B cell (primary cell): ENCODE measurements at places on chromosomes 5 and 9.
A peak's percentile ranks its signal among the peaks of the same experiment; 100 is the strongest.

DNA sequence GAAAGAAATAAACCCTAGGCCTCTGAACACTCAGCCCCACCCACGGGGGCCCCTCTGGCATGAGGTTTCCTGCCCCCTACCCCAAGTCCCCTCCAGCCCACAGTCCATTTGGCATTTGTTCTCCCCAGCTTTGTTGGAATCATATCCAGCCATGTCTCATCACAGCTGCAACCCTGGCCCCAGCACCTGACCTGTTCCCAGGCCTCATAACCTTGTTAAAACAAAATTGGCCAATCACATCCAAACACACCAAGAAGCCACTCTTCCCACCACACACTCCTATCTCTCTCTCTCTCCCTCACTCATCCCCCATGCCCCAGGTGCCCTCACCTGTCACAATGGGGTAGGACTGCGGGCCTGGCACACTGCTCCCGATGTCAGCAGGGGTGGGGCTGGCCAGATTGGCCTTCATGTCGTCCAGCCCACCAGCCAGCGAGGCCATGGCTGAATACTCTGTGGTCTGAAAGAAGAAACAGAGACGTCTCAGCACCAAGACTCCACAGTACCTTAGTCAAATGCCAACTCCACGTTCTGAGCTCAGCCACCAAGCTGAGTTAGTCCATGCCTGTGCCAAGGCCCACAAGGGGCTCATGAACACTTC is 110.9 kb downstream of the PAX5 start:
- H3K4me3 ChIP-seq, result no peak overlapping the region
- H3K4me1 ChIP-seq, result no peaks in the 10 kb centered on the region
- H3K36me3 ChIP-seq, result peaks cover 78% of the 10 kb centered on the region
- H3K27me3 ChIP-seq, result no peaks in the 10 kb centered on the region

DNA sequence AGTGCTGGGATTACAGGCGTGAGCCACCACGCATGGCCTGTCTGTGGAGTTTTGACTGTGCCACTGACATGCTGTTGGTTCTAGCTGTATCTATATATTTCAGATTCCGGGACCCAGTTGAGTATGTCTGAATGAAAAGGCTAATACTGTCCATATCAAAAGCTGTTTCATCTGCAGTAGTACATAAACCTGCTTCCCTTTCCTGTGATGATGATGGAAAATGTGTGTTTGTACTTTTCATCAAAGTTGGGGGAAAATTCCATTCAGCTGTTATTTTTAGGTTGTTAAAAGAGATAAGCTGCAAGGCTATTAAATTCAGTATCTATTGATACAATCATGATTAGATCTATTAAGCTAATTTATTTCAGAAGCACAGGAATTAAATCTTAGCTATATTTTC is 237.6 kb upstream of the ADAMTSL1 start:
- no peak overlapping the region for H3K4me3 ChIP-seq
- H3K27ac ChIP-seq, result no peak overlapping the region
- no peak for DNase-seq
- H3K4me1 ChIP-seq, result no peaks in the 10 kb centered on the region

GRCh38 chr5:171342362-171343111 is 33.5 kb downstream of the TLX3 start:
- H3K4me3 ChIP-seq, result no peak overlapping the region
- peaks cover 3% of the 10 kb centered on the region for H3K27me3 ChIP-seq
- peak; percentile 22 for DNase-seq

GRCh38 chr5:154218786-154219185 is 28.3 kb downstream of the GALNT10 start:
- no peak overlapping the region for H3K27ac ChIP-seq
- no peak overlapping the region for H3K4me3 ChIP-seq
- H3K27me3 ChIP-seq, result no peaks in the 10 kb centered on the region
- DNase-seq, result no peak
- H3K36me3 ChIP-seq, result peaks cover 13% of the 10 kb centered on the region

DNA sequence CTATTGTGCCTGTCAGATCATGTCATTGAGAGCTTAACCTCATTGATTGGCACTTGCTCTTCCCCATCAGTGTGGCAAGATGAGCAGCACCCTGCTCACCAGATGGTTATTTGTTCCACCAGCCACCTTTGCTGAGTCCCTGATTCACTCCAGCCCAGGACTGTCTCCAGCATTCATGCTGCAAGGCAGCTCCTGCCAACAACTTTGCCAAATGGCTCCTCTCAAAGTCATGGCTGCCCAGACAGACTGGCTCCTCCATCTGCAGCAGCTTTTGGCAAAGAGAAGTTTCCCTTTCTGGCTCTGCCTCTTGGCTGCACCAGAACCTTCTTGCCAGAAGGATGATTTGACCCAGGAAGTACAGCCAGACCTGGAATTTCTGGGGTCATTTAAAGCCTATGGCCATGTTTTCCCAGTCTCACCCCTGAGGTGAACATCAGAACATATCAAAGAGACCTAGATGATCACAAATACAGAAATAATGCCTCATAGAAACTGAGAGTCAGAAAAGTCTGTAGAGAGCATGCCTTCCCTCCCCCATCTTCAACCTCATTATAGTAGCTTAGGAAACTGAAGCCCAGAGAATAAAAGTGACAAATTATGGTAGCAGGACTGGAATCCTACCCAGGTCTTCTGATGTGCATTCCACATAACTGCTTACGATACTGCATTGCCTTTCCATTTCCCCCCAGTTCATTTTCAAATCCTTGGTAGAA is 10.4 kb downstream of the PPP2R2B start:
- H3K4me1 ChIP-seq, result no peaks in the 10 kb centered on the region
- H3K27ac ChIP-seq, result no peak overlapping the region
- no peak overlapping the region for H3K4me3 ChIP-seq
- no peaks in the 10 kb centered on the region for H3K27me3 ChIP-seq
- no peak for DNase-seq
- no peaks in the 10 kb centered on the region for H3K36me3 ChIP-seq

- no peak overlapping the region for H3K27ac ChIP-seq
- H3K4me1 ChIP-seq, result no peaks in the 10 kb centered on the region
- H3K36me3 ChIP-seq, result no peaks in the 10 kb centered on the region
- no peaks in the 10 kb centered on the region for H3K27me3 ChIP-seq
Measured at GRCh38 chr9:135519179-135519971, 1.9 kb upstream of the LCN1 start.

- no peak overlapping the region for H3K27ac ChIP-seq
- no peaks in the 10 kb centered on the region for H3K4me1 ChIP-seq
- no peaks in the 10 kb centered on the region for H3K36me3 ChIP-seq
- DNase-seq, result no peak
Measured at GRCh38 chr9:127502706-127503378, 51.5 kb downstream of the LRSAM1 start.

GRCh38 chr5:106796081-106796480 is 874.7 kb downstream of the EFNA5 start:
- H3K4me1 ChIP-seq, result no peaks in the 10 kb centered on the region
- no peaks in the 10 kb centered on the region for H3K27me3 ChIP-seq
- H3K4me3 ChIP-seq, result no peak overlapping the region
- no peaks in the 10 kb centered on the region for H3K36me3 ChIP-seq
- no peak overlapping the region for H3K27ac ChIP-seq

DNA sequence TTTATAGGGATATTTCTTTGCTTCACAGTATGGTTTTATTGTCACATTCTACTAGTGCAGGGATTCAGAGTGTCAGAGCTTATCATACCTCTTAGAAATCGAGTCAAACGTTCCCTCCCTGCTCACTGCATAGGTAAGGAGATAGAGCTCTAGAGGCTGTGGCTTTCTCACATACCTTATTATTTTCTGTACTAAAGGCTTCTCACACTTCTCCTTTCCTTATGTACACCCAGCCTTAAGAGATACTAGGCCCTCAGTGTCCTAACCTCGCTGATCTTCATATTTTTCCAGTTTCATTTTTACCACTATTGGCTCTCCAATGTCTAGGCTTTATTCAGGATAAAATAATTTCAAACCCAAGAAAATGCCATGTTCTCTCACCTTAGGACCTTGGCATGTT is 297.3 kb upstream of the RIOK2 start:
- H3K27ac ChIP-seq, result no peak overlapping the region
- H3K36me3 ChIP-seq, result no peaks in the 10 kb centered on the region
- H3K27me3 ChIP-seq, result no peaks in the 10 kb centered on the region
- DNase-seq, result no peak
- H3K4me3 ChIP-seq, result no peak overlapping the region

DNA sequence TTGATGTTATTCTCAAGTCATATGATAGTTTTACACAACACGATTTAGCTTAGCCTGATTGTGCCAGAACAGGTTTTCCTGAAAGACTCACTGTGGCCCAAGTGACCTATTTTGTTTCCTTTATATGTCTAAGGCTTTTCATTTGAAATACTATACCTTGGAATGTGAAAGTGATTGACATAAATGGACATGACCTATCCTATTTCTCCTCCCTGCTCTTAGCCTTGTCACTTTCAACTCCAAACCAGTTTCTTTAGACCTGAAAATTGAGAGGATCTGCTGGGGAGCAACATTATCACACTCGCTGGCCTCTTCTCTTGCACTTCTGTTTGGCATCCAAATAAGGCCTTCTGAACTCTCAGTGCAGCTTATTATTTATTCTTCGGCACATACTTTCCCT is 496.8 kb downstream of the MAT2B start:
- no peak for DNase-seq
- no peaks in the 10 kb centered on the region for H3K4me1 ChIP-seq
- no peak overlapping the region for H3K4me3 ChIP-seq
- H3K27ac ChIP-seq, result no peak overlapping the region
- no peaks in the 10 kb centered on the region for H3K36me3 ChIP-seq

DNA sequence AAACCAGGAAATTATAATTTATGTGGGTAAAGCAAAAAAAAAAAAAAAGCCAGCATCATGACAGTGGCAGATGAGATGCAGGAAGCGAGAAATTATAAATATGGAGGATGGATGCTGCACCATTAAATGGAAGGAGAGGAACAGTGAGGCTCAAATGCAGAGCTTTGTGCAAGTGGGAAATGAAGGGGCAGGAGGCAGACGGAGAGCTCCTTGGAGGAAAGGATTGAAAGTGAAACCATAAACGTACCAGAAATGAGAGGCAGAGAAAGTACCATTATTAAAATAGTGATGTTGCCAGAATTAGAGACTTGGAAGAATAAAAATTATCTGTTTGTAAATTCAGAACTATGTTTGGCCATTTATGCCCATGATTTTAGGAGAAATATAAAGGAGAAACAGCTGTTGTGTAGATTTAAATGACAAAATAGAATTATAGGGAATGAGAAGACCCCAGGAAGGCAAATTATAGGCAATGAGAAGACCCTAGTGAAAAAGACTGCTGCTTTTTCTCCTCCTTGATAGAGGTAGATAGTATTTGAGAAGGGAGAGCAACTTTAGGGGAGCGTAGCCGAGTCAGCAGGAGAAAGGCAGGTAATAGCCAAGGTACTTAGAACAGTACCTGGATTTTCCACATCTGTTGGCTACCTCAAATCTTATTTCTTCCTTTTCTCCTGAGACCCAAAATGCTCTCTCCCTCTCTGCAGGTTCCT is 341.0 kb upstream of the CD180 start:
- H3K27ac ChIP-seq, result no peak overlapping the region
- H3K27me3 ChIP-seq, result no peaks in the 10 kb centered on the region
- H3K4me3 ChIP-seq, result peak overlapping the region; percentile 34
- DNase-seq, result no peak
- peaks cover 10% of the 10 kb centered on the region for H3K4me1 ChIP-seq

- no peaks in the 10 kb centered on the region for H3K27me3 ChIP-seq
- H3K36me3 ChIP-seq, result peaks cover 3% of the 10 kb centered on the region
- no peak overlapping the region for H3K4me3 ChIP-seq
Measured at GRCh38 chr5:80411589-80412219, 3.8 kb downstream of the ZFYVE16 start.

GRCh38 chr9:126148994-126149393 is 177.6 kb upstream of the MVB12B start:
- H3K27me3 ChIP-seq, result no peaks in the 10 kb centered on the region

GRCh38 chr5:120207129-120207528 is 257.0 kb upstream of the PRR16 start:
- H3K36me3 ChIP-seq, result no peaks in the 10 kb centered on the region
- DNase-seq, result no peak
- H3K4me1 ChIP-seq, result no peaks in the 10 kb centered on the region
- no peaks in the 10 kb centered on the region for H3K27me3 ChIP-seq
- H3K27ac ChIP-seq, result no peak overlapping the region
- H3K4me3 ChIP-seq, result no peak overlapping the region

GRCh38 chr5:16914584-16914983 is 21.5 kb downstream of the MYO10 start:
- no peak overlapping the region for H3K27ac ChIP-seq
- no peaks in the 10 kb centered on the region for H3K27me3 ChIP-seq
- no peak overlapping the region for H3K4me3 ChIP-seq
- H3K4me1 ChIP-seq, result no peaks in the 10 kb centered on the region
- no peak for DNase-seq
- no peaks in the 10 kb centered on the region for H3K36me3 ChIP-seq

DNA sequence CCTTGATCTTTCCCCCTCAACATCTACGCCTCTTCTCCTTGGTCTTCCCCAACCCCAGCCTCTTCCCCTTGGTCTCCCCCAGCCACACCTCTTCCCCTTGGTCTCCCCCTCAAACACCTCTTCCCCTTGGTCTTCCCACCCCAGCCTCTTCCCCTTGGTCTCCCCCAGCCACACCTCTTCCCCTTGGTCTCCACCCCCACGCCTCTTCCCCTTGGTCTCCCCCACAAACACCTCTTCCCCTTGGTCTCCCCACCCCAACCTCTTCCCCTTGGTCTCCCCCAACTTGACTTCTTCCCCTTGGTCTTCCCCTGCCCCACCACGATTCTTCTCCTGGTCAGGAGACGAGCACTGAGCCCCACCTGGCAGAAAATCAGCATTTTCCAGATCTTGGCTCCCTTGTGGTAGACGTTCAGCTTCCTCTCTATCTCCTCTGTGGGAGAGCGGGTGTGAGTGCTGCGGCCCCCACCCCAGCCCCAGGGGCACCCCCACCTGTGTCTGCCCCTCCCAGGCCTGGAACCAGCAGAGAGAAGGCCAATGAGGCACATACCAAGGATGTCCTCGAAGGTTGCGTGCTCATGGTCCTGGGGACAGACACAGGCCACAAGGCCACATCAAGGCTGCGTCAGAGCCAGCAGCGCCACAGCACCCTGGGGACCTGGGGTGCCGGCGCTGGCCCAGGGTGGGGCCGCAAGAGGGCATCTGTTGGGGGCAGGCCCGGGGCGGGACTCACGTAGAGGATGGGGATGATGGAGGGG is 7.0 kb downstream of the NSMF start:
- no peak for DNase-seq
- peaks cover 28% of the 10 kb centered on the region for H3K4me1 ChIP-seq
- H3K27me3 ChIP-seq, result no peaks in the 10 kb centered on the region

DNA sequence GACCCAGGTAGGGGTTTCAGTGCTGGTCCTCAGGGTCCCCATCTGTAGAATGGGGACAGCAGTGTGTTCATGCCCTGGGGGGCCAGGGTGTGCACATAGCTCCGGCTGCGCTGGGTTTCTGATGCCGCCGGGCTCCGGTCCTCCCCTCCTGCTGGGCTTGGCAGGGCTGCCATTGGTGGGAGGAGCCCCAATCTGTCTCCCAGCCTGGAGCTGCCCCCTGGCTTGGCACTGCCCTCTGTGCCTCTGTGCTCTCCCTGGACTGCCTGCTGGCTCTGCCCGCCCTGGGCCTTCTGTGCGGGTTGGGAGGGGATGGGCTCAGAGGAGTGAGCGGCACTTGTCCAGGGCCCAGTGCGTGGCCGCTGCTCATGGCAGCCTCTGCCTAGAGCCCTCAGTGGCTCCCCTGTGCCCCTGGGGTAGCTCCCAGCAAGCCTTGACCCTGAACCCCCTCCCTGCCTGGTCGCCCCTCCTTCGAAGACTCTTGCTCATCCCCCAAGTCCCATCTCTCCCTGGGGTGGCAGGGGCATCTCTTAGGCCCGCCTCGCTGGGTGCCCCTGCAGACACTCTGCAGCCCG is 35.7 kb downstream of the RXRA start:
- no peak overlapping the region for H3K27ac ChIP-seq
- peaks cover 6% of the 10 kb centered on the region for H3K4me1 ChIP-seq
- no peaks in the 10 kb centered on the region for H3K36me3 ChIP-seq
- DNase-seq, result no peak

GRCh38 chr9:99167694-99168093 is 54.0 kb downstream of the ALG2 start:
- no peaks in the 10 kb centered on the region for H3K27me3 ChIP-seq
- DNase-seq, result peak; percentile 60
- H3K4me1 ChIP-seq, result peaks cover 14% of the 10 kb centered on the region
- no peak overlapping the region for H3K27ac ChIP-seq
- H3K4me3 ChIP-seq, result no peak overlapping the region
- H3K36me3 ChIP-seq, result no peaks in the 10 kb centered on the region
